Central memory CD8-positive, alpha-beta T cell (primary cell): ENCODE measurements at places on chromosomes 2 and 18.

- no peak for DNase-seq
Measured at GRCh38 chr2:3025261-3025660, 352.4 kb downstream of the EIPR1 start.

- DNase-seq, result no peak
Measured at GRCh38 chr2:217228732-217229131, 368.9 kb upstream of the TNP1 start.

DNA sequence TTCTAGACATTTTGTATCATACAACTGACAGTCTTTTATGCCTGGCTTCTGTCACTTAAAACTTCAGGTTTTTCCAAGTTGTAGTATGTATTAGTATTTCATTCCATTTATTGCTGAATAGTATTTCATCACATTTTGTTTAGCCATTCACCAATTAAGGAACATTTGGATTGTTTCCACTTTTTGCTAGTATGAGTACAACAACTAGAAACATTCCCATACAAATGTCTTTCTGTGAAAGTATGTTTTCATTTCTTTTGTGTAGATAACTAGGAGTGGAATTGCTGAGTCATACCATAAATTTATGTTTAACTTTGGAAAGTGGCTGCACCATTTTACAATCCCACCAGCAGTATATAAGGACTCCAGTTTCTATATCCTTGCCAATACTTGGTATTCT is 135.9 kb downstream of the ATAD2B start:
- DNase-seq, result no peak

- no peak for DNase-seq
Measured at GRCh38 chr18:69215161-69215560, 185.5 kb upstream of the DOK6 start.

GRCh38 chr2:150109028-150109427 is 378.4 kb downstream of the RND3 start:
- no peak for DNase-seq

DNA sequence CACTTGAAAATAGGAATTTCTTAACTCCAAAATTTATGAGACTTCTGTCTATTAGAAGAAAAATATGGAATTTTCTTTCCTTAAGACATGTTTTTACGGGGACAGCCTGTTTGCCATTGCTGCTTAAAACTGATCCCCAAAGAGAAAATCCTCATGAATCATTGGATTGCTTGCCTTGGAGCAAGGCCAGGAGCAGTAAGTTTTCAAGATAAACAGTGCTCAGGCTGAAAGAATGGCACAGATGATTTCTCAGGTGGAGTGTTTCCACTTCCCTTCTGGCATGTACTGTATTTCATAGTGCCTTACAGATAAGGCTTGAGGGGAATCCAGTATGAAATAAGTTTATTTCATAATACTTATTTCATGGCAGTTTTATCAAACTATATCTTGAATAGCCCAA is 74.3 kb upstream of the MMADHC start:
- no peak for DNase-seq

DNA sequence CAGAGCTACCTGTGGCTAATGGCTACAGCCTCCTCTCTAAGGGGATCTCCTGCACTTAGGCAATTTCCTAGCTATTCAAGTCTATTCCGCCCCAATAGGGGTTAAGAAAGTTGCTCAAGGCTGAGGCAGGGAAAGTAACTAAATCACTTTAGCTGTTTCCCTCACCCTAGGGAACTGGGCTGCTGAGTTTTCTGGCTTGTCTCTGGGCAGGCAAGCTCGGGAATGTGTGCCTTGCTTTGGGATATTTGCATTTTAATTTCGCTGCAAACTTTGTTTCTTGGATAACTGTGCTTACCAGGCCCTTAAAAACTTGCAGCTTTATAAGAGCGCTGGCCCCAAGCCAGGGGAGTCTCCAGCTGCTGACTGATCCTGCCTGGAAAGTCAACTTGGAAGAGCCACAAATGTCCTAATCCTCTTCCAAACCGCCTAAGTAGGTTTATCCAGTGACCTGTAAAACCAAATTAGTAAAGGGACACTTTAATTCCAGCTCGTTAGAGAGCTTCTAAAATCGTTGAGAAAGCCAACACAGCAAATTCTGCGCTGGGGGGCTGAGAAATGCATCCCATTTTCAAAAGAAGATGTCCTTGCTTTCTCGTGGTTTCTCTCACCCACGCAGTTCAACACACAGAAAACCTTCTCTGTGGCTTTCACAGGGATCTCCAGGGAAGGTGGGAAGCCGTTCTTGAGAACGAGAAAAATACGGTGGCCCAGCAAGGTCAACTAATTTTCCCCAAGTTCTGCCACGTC is 59.5 kb upstream of the SP3 start:
- DNase-seq, result no peak

DNA sequence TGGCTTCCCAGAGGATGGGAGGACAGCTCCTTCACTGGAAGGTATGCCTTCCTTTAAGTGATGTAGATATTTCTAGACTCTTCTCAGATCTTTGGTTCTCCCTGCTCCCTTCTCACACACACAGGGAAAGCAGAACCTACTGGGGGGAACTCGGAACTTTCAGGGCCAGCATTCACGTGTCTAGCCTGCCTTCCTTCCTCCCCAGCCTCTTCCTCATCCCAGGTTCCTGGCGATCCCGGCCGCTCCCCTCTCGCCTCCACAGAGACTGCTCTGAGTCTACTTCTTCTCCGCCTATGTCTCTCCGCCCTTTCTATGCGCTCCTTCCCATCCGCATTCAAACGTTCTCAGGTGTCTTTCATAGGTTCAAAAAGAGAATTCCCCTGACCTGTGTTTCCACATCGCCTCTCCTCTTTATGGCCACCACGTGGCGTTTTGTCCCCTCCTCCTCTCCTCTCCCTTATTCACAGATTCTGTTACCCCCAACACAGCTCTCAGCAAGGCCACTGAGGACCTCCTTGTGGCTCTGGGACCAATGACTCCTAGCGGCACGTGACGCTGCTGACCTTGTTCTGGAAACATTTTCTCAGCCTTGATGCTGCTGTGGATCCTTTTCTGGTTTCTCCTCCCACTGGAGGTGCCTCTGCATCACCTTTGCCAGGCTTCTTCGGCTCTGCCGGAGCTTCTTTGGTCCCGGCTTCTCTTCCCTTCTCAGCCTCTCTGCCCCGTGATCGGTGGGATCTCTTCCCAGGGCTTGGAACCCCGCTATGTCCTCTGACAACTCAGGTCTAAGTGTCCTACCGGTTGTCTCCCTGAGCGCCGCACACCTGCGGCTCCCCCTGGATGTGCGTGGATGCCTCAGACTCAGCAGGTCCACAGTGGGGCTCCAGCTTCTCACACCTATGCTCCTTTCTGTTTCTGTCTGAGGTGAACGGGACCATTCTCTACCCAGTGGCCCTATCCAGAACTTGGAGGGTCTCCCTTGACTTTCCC is 77.5 kb downstream of the VAPA start:
- DNase-seq, result no peak

- no peak for DNase-seq
Measured at GRCh38 chr2:158569284-158569683, 112.5 kb downstream of the PKP4 start.

DNA sequence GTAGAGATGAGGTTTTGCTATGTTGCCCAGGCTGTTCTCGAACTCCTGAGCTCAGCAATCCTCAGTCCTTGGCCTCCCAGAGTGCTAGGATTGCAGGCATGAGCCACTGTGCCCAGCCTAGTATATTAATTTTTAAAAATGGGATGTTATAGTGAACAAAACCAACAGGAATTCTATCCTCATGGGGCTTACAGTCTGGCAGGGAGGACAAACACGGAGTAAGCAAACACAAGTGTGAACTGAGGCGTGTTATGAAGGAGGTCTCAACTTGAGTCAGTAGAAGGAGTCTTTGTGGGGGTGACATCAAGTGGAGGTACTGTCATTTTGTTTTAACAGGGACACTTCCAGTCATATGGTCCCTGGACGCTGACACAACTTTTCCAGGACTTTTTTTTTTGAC is 33.1 kb downstream of the EMILIN2 start:
- DNase-seq, result no peak
